ENCODE measurements at places on chromosomes 3 and 15.

DNA sequence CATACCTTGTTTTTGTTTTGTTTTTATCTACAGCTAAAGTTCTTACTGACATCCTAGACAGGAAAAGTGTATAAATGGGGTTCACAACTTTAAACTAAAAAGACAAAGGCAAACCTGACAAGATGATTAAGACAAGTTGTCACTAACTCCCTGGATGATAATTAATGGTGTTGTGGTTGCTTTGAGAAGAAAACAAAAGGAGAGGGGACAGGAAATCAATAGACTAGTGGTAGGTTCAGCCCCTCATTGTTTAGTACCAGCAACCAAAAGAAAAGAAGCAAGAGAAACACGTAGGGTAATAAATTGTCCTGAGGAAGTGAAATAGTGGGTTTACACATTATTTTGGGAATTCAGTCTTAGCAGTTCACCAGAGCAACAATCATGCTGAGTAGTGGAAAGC is 78.8 kb downstream of the BFSP2 start:
- DNase-seq: no peak

GRCh38 chr3:20564966-20565365 is 379.0 kb upstream of the SGO1 start:
- no peak for DNase-seq

GRCh38 chr15:92112711-92113110 is 259.2 kb downstream of the SLCO3A1 start:
- DNase-seq: no peak

GRCh38 chr3:100602506-100603444 is 6.6 kb upstream of the ADGRG7 start:
- DNase-seq: no peak

DNA sequence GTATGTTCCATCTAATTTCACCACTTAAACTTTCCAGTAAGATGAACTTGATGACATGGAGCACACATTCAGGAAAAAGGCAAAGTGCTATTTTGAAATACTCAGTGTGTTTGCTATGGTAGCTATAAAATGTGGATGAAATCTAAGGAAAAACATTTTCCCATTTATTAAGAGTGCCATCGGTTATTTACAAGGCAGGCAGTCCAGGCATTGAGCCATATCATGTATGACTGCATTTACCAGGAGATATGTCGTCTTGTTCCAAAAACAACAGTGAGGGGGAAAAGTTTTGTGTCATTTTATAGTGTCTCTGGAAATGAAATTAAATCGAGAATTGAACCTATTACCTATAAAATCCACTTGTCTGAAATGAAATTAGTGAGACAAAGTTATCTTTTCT is 13.7 kb downstream of the ANXA2 start:
- DNase-seq: no peak

- no peak for DNase-seq
Measured at GRCh38 chr3:162956711-162957110, 1460.1 kb downstream of the OTOL1 start.

DNA sequence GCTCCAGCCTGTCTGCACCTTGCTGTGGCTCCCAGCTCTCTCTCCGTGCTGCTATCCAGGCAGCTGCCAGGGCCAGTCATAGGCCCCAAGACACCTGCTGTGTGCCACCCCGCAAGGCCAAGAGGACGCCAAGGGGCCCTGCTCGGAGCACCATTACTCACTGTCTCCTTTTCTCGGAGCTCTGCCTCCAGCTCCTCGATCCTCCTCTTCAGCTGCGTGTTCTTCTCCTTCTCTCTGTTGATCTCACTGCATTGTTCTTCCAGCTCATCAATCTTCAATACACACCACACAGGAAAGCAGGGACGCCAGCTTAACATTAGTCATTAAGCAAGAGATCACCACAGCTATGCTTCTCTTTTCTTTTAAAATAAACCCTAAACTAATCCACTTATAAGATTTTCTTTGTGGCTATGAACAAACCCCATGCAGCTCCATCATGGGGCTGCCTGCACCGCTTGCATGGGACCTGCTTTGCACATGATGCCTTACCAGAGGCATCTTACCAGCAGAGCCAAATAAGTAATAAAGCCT is 42.6 kb downstream of the WHAMM start:
- no peak for DNase-seq

Data from hippocampal formation (tissue), 2 donors.